ENCODE measurements at places on chromosomes 11 and 22. TPM values are rescaled to one million over a fixed set of nuclear protein-coding genes. Genes with fewer than 3 reads are reported as not detected.

Gene OR52E6
- not detected for total RNA-seq

Gene C22orf42
- not detected for total RNA-seq

Gene CHRDL2
- not detected for total RNA-seq

DNA sequence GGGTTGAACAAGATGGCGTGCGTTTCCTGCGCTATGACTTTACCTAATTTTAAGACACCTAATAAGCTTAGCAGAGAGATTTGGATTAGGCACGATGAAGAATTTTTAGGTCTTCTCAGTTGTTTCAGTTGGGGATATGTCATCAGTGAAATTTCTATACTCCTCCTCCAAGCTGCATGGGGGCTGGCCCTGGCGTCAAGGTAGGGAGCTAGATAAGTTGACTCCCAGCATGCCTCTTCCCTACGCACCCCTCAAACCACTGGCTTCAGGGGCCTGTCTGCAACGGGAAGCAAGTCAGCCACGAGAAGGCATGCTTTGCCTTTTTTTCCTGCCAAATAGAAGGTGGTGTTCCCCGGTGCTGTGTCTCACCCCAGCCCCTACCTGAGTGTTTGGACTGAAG lies 13.3 kb downstream of the DGAT2 start:
- no peak for DNase-seq

GRCh38 chr22:17841836-17842235 lies 67.6 kb upstream of the BID start:
- DNase-seq: no peak

DNA sequence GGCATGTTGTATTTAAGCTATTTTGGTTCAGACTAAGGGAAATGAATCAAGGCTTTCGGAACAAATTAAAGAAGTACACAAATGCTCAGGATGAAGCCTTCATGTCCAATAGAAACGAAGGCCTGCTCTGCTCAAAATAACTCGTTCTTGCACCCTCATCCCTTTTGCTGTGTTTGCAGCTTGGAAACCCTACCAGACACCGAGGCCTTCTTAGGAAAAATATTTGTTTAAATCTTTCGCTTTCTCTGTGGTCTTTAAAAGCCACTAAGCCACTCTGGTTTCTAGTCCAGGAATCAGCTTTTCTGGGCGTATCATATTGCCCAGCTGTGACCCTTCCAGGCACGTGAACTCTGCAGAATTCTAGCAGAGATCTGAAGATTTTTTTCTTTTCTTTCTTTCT lies 60.9 kb upstream of the HSPA8 start:
- DNase-seq: no peak

GRCh38 chr11:107857550-107858216 lies 904 bp downstream of the SLC35F2 start:
- DNase-seq: no peak
